OCI-LY7 (cell line): ENCODE measurements at places on chromosomes 7 and 10.

- DNase-seq: peak; percentile 27
Observed at GRCh38 chr7:877312-878232, 1.2 kb downstream of the GET4 start.

DNA sequence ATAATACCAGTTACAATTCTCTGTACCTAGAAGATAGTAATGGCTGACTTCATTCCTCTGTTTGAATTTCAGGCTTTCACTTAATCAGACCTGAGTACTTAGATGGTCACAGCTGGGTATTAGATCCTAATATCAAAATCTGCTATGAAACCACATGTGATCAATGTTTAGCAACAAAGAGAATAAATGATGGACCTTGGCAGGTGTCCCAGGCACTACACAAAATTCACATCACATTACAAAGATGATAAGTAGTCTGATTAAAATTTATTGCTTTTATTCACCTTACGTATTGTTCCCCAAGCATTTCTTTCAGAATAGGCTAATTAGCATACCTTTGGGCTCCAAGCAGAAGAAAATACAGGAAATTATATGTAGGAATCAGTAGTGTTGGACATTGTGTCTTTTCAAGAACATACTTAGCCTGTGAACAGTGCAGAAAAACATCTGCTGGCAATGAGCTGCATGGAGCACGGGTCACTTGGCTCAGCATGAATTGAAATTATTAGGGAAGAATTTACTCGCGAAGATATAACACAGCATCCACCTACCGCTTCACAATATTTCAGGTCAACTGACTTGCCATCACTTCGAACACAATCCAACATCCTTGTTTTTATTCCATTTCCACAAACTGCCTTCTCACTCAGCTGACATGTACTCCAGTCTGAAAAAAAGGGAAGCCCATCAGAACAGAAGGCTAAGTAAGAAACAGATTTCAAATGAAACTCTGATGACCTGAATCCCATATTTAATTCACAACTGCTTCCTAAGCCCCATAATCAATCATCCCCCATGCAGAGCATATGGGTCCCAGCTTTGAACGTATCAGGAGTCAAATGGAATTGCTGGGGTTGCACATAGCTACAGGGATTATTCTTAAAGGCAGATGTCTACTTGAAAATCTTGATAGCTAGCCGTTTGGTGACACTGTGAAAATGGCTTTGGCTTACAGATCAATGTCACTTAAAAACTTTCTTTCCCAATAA lies 421.0 kb downstream of the THSD7A start:
- DNase-seq: no peak

DNA sequence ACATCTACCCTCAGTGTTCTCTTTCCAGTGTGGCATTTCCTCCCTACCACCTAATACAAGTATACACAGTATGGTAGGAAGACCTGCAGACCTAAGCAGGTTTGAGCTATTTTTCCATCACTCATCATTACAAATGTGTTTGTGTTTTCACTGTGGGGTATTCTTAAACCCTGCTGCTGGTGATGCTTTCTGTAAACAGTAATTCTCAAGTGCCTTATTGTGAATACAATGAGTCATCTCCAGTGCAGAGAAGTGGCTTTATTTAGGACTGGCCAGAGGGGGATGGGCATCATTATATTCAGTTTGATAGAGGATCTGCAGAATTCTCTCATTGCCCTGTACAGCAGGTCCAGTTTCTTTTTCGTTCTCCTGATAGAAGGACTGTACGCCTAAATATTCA lies 63.7 kb downstream of the GRM8 start:
- DNase-seq: no peak

DNA sequence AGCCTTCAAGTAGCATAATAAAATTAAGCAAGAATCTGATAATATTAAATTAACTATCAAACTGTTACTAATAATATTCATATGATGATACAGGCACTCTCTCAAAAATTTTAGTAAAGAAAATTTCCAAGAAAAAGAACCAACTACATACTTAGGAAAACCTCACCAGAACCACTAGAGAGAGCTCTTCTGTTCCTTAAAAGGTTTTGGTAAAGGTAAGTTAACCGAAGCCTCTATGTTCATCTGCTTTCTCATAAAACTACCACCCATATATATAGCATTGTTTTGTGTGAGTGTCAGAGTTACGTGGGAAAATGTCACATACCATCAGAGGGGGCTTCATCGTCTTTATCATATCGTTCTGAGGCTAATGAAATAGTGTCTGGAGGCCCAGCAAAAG lies 20.7 kb downstream of the SKAP2 start:
- peak; percentile 11 for DNase-seq

GRCh38 chr10:125641398-125641797 lies 41.6 kb downstream of the TEX36 start:
- no peak for DNase-seq

GRCh38 chr10:30756151-30756550 lies 126.6 kb upstream of the LYZL2 start:
- DNase-seq: no peak

GRCh38 chr7:78018641-78019446 lies 220.3 kb downstream of the PHTF2 start:
- DNase-seq: no peak

GRCh38 chr7:69591805-69592204 lies 6.5 kb upstream of the AUTS2 start:
- DNase-seq: no peak

DNA sequence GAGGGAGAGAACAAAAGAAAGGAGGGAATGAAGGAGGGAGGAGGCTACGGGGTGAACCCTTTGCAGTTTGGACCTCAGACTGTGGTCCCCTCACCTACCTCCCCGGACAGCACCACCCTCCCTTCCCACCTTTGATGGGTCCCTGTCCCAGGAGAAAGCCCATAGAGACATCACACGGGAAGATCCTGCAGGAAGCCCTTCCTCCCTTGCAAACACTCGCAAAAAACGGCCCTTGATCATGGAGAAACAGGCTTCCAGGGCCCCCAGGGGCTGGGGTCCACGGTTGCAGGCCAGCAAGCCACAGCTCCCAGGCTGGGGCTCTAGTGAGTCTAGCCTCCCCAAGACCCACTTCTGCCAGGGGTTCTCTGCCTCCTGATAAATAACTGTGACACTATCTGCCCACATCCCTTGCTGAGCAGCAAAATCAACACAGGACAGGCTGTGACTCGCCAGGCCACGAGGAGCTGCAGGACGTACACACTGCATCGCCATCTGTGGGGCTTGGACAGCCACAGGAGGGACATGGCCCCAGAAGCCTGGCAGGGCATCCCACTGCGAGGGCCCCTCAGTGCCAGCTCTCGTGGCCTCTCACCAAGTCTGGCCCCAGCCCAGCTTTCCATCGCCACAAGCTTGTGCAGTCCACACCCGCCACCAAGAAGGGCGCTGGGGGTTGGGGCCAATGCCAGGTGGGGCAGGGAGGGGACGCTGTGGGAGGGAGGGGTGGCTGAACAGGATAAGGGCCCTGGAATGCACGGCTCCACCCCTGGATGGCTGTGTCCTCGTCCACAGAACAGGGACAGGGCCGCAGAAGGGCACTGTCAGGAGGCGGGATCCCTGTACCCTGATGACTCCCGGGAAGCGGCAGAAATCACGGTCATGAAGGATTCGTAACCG lies 34.2 kb downstream of the PDGFA start:
- no peak for DNase-seq

DNA sequence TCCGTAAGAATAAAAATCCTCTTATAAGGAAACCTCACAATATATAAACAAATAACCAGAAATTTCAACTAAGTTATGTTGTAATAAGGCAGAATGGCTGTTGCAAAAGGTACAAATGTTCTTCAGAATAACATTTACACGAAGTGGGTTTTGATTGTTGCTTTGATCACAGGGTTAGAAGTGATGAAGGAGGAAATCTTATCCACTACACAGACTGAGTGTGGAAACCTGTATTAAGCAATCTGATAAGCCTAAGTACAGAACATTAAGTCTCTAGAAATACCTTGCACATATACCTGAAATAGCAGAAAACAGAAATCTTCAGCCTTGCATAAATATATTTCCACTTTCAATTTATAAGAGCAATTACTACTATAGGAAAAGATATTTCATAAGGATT lies 251.9 kb downstream of the ETV1 start:
- no peak for DNase-seq

DNA sequence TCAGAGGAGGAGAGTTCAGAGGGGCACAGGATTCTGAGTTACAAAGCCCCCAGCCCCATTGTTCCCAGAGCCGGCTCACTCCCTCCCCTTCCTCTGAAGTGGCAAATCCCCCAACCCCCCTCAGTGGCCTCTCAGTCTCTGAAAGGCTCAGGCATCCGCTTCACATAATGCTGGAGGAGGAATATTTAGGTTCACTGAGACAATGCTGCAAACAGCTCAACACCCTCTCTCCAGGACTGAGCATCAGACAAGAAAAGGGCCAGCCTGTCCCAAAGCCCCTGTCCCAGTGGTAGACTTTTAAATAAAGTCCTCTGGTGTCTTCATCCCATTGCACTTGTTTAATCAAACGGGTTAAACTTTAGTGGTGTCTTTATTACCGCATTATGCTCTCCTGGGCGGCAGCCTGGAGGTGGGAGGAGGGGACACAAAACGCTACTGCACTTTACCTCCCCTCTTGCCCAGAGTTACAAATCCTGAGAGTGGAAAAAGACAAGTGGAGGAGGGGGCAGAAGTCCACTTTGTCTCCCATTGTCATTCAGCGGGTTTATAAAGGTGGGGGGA lies 257.9 kb downstream of the FGFR2 start:
- DNase-seq: no peak

DNA sequence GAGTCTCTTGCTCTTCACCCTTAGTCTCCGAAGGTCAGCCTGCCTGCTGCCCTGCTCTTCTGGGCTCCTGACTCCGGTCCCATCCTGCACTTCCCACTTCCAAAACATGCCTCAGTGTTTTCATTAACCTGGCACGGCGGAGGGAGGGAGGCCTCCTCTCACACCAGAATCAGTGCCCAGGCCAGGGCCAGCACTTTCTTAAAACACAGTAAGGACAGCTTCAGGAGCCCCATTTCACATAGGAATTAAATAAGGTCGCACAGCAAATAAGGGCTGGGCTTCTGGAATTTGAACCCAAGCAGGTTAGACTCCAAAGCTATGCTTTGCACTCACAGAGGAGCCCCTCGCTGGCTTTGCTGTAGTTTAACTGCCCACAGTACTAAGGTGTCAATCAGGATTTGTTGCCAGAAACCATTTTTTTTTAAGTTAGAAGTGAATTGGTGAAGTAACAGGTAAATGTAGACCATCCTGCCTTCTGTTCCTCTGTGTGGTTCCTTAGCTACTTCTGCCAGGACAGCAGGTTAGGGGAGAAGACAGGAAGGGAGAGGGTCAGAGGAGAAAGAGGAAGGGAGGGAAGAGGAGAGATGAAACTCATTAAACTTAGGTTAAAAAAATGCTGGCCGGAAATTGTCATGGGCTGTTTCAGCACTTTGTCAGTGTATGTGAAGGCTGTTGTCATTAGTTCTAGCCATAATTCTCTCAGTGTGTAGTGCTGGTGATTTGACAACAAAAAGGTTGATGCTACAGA lies 1.1 kb downstream of the RASSF4 start:
- DNase-seq: peak; percentile 21

GRCh38 chr10:19638896-19639233 lies 177.4 kb upstream of the PLXDC2 start:
- DNase-seq: no peak

DNA sequence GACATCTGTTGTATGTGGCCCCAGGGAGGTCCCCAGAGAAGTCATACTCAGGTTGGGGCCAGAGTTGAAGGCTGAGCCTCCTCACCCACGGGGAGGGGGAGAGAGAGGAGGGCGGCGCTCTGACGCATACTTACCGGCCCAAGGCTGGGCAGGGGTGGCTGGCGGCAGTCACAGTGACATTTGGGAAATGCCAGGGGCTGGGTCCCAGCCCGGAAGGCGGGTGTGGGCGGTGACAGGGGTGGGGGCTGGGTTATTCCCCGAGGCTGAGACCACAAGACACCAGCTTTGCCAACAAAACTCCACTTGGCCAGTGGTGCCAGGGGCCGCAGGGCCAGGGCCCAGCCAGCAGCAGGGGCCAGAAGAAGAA lies 41.1 kb downstream of the RASGEF1A start:
- DNase-seq: no peak

DNA sequence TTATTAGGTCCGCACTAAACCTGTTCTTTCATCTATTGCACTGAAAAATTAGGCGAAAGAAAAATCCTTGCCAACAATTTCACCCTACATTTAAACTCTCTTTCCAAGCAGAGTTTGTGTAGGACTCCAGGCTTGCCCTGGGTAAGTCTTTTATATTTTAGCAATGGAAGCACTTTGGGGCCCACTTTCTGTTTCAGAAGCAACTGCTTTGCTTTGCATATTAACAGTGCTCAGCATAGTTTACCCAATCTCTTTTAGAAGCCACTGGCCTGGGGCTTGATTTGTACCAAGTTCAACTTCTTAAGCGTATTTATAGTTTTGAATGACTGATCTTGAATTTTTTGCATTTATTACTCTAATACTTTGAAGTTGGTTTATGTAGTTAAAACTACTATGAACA lies 78.8 kb upstream of the MDFIC start:
- no peak for DNase-seq

- no peak for DNase-seq
Observed at GRCh38 chr10:76942628-76943416, 694.8 kb downstream of the KCNMA1 start.

- DNase-seq: no peak
Observed at GRCh38 chr7:75534727-75535307, 42.7 kb downstream of the SPDYE5 start.

GRCh38 chr10:58662314-58662713 lies 149.6 kb downstream of the BICC1 start:
- DNase-seq: no peak

- no peak for DNase-seq
Observed at GRCh38 chr7:28224675-28225074, 44.1 kb upstream of the JAZF1 start.

DNA sequence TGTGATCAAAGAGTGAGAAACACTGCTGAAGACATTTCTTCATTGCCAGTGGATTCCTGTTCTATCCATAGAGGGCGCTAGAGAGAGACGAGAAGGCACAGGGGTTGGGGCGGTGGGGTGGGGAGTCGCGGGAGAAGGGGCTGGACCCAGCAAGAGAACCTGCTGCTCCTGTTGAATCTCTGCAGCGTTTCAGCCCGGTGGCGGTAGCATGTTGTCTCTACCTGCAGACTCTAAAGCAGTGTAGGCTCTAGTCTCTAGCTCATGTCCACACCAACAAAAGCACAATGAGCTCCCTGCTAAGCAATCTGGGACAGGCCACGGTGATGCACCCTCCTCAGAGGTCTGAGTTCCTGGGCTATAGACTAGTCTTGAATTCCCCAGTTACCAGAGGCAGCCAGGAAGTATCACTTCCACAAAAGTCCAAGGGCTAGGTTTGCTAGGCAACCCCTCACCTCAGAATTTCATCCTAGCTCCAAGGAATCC lies 167.7 kb downstream of the DGKB start:
- DNase-seq: no peak

- no peak for DNase-seq
Observed at GRCh38 chr7:81248420-81248819, 329.6 kb upstream of the SEMA3C start.

- no peak for DNase-seq
Observed at GRCh38 chr10:117418121-117418520, 42.9 kb upstream of the PDZD8 start.

- no peak for DNase-seq
Observed at GRCh38 chr10:119421891-119422681, 120.4 kb downstream of the RGS10 start.

GRCh38 chr10:101272229-101272868 lies 43.1 kb upstream of the LBX1 start:
- peak; percentile 60 for DNase-seq

- no peak for DNase-seq
Observed at GRCh38 chr7:156334636-156335035, 305.9 kb upstream of the RNF32 start.

- DNase-seq: peak; percentile 35
Observed at GRCh38 chr7:118657391-118658005, 433.0 kb downstream of the ANKRD7 start.

- no peak for DNase-seq
Observed at GRCh38 chr7:124459101-124460055, 306.2 kb downstream of the GPR37 start.
